Uterus (tissue), 4 donors: ENCODE measurements at places on chromosomes 7 and 10.

GRCh38 chr10:44779511-44779910, 131.6 kb upstream of the TMEM72 start:
- no peak for DNase-seq

DNA sequence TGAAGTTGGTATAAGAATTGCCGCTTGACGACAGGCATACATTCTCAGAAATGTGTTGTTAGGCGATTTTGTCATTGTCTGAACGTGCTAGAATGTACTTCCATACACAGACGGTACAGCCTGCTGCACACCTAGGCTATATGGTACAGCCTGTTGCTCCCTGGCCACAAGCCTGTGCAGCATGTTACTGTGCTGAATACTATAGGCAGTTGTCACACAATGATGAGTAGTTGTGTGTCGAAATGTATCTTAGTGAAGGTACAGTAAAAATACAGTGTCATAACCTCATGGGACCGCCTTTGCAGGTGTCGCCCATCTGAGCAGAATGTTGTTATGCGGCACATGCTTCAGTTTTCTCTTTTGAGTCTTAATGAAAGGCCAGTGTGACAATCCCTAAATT, 66.5 kb downstream of the SHH start:
- no peak for DNase-seq

- DNase-seq, result no peak
These were observed 23.7 kb upstream of the LIMK1 start for GRCh38 chr7:74059681-74060588.

DNA sequence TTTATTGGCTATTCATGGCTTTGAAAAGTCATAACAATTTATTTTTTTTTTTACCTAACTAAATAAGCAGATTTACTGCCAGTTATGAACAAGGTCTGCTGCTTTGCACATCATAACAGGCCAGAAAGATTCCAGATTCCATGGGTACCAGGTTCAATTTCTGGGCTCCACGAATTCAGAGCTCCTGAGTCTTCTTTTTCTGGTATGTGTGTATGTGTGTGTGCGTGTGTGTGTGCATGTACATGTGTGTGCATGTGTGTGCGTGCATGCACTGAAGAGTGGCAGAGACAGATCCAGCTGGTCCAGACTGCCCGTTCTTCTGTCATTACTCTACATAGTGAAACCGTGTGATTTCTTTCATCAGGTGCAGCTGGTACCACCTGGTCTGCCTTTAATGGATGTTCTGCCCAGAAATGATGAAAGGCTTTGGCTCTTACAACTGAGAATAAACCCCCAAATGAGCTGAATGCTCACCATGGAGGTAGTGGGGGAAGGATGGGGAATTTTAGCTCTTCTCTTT, 14.6 kb upstream of the PRTFDC1 start:
- no peak for DNase-seq

GRCh38 chr10:112226439-112227248, 43.1 kb upstream of the GPAM start:
- DNase-seq, result no peak

GRCh38 chr7:145378197-145378596, 542.3 kb upstream of the TPK1 start:
- no peak for DNase-seq

- no peak for DNase-seq
These were observed 37.0 kb upstream of the LRRC17 start for GRCh38 chr7:102875700-102876295.

- no peak for DNase-seq
These were observed 57.9 kb downstream of the GRB10 start for GRCh38 chr7:50724526-50725520.

DNA sequence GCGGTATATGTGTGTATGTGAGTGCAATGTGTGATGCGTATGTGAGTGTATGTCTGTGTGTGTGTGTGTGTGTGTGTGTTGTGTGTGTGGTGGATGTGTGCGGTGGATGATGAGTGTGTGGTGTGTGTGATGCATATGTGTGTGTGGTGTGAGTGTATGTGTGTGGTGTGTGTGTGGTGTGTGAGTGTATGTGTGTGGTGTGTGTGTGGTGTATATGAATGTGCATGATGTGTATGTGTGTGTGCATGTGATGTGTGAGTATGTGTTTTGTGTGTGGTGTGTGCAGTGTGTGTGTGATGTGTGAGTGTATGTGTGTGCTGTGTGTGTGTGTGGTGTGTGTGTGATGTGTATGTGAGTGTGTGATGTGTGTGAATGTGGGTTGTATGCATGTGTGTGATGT, 222.0 kb downstream of the SKAP2 start:
- no peak for DNase-seq
